ENCODE measurements at places on chromosomes 6 and 20. TPM values are rescaled to one million over a fixed set of nuclear protein-coding genes. Genes with fewer than 3 reads are reported as not detected.

DNA sequence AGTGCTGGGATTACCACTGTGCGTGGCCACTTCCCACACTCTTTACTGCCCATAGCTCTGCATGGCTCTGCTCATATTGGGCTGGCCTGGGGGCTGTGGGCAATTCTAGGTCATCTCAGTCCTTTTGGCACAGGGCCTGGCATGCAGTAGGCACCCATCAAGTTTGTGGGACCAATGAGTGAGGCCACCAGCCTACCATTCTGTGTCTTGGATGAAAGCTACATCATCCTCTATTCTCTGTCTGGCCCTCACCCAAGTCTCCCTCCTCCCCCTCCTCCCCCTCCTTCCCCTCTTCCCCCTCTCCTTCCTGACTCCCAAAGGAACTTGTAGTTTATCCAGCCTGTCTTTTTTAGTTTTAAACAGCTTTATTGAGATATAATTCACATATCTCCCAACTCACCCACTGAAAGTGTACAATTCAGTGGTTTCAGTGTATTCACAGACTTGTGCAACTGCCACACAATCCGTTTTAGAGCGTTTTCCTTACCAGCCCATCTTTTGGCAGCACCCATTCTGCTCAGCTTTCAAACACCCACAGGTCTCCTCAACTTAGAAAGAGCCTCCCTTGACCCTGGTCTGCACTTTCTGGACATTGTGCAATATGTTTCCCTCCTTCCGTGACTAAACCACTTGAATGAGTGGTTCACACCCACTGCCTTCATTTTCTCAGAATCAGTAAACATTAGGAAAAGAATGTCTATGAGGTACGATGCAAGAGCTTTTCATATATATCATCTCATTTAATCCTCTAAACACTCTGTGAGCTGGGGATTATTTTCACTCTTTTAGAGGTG is 21.5 kb upstream of the MRPS18A start:
- no peak for DNase-seq

The FAM184A gene
- polyA plus RNA-seq, result not detected

GRCh38 chr6:6912817-6913744 is 194.7 kb upstream of the RREB1 start:
- no peak for DNase-seq

The SYTL3 gene
- polyA plus RNA-seq, result 0.89 TPM

The RNGTT gene
- polyA plus RNA-seq, result 11.1 TPM

- DNase-seq, result no peak
Observed at GRCh38 chr20:1446536-1446935, 20.1 kb downstream of the NSFL1C start.

The SOX4 gene
- 17.5 TPM for polyA plus RNA-seq

The YIPF3 gene
- polyA plus RNA-seq, result 63.4 TPM

GRCh38 chr6:14775528-14775927 is 470.3 kb upstream of the JARID2 start:
- DNase-seq, result no peak
